ENCODE measurements at places on chromosomes 13 and 19.

- no peak for DNase-seq
These were observed 3.3 kb upstream of the ATP1A3 start for GRCh38 chr19:41997121-41997850.

DNA sequence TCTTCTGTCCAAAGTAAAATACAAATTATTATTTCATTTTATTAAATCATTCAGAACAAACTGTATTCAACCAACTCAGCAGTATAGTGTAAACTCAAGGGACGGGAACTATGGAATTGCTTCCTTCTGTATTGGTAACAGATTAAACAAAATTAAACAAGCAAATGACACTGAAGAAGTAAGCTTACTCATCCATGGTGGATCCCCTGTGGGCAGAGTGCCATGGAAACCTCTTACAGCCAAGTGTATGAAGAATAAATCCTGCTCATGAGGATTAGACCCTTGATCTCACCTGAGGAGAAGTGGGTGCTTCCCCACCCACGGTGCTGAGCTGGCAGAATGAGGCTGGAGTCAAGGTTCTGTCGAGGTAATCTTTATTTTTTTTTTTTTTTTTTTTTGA, 18.0 kb upstream of the RFXAP start:
- DNase-seq: no peak

DNA sequence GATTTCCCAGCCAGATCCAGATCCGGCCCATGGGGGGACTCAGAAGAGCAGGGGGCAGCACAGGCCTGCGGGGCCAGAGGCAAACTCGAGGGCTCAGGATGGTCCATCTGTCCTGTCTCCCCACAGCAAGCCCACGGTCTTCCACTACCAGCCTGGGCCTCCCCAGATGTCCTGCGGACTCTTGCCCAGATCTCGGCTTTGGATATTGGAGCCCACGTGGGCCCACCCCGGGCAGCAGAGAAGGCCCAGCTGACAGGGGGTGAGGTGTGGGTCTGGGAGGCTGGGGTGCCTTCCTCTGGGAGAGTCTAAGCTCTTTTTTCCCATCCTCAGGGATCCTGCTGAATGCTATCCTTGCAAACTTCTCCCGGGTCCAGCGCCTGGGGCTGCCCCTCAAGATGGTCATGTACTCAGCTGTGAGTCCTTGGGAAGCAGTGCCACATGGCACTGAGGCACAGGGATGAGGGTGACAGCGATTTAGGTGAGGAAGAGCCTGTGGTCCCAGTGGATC, 3.4 kb downstream of the ACP4 start:
- no peak for DNase-seq

GRCh38 chr19:19711306-19711933, 21.5 kb downstream of the ZNF14 start:
- DNase-seq: no peak

DNA sequence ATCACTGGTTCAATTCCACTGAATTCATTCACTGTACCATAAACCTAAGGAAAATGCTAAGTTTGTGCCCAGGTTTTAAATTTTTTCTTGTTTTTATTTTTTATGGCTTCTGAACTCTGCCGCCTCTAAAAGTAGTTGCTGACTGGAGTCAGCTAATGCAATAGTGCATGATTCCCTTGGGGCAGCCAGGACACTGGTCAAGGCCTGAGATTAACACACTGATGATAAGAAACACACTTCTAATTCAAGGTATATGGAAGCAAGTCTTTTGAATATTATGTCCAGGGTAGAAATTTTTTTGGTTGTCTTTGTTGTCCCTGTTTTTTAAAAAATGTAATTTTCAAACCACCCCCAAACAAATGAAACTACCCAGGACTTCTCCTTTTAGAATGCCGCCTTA, 72.2 kb downstream of the CDADC1 start:
- no peak for DNase-seq

DNA sequence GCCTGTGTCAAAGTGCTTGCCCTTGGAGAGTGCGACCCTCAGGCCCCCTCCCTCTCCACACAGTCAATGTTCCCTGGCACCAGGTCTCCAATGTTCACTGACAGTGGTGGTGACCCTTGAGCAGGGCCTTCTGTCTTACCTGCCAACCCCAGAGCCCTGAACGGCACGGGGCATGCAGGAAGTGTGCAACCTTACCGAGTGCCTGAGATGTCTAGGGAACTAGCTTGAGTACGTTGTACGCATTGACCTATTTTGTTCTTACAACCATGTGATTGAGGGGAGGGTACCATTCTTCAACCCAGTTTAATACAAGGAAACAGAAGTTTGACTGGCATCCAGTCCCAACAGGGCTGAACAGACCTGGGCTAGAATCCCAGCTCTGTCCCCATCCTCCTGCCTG, 13.2 kb downstream of the MAG start:
- no peak for DNase-seq

DNA sequence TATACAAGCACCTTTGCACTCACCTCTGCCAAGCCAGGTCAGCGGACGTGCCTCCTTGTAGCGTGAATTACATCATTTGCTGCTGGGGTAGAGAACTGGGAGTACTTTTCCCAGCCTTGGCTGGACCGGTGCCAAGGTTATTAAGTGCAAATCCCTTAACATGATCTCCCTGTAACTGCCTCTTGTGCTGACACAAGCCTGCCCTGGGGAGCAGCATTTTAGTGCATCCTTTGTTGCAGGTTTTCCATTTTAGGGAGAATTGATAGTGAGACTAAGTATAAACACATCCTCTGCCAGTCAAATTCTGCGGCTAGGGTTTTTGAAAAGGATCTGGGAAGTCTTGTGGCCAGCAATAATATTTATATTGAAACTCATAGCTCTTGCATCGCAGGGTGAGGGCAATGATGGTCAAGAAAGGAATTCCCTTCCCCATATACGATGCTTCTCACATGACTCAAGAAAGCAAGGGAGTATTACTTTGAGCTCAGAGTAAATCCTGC, 32.7 kb upstream of the DCLK1 start:
- DNase-seq: peak; percentile 89

- no peak for DNase-seq
These were observed 23.3 kb downstream of the WTIP start for GRCh38 chr19:34504809-34505291.

DNA sequence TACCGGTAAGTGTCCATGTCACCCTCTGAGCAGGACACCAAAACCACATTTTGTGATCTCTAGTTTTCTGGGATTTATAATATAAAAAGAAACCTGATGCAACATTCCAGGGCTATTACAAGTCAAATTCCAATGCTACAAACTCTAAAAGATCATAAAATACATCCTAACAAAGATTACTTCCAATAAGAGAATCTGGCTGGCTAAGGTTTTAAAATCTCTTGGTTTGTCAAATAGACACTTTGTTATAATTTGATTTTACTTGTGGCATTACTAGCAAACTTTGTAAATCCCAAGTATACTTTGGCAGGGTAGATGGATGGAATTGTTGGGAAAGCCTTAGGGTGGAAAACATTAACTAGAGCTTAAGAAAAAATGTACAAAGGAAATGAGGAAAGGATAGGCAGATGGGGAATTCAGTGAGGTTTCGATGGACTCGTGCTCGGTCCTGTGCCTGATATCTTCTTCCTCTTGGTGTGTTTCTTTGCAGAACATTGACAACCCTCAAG, 74.0 kb upstream of the POMP start:
- no peak for DNase-seq

DNA sequence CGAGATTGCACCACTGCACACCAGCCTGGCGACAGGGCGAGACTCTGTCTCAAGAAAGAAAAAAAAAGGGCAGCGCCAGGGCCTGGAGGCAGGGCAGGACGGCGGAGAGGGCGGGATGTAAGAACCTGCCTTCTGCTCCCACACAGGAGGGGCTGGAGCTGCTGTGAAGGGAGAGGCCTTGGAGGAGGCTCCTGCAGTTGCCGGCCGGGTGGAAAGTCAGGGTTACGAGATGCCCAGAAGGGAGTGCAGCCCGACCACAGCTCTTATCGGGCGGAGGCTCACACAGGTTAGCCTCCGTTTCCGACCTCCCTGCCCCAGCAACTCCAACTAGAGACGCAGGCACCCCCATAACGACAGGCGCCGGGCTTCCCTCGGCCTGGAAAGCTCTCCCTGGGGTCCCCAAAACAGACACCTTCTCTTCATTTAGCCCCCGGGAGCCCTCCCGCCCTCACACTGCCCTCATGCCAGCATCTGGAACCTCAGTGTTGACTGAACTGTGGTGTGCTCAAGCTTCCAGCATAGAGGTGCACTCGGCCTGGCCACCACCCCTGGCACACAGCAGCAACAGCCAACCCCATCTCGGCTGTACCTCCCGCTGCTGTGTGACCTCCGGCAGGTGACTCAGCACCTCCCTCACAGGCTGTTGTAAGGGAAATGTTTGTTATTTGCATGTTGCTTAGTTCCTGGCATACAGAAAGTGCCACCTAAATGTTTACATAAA, 1.4 kb downstream of the PLPP2 start:
- DNase-seq: no peak

DNA sequence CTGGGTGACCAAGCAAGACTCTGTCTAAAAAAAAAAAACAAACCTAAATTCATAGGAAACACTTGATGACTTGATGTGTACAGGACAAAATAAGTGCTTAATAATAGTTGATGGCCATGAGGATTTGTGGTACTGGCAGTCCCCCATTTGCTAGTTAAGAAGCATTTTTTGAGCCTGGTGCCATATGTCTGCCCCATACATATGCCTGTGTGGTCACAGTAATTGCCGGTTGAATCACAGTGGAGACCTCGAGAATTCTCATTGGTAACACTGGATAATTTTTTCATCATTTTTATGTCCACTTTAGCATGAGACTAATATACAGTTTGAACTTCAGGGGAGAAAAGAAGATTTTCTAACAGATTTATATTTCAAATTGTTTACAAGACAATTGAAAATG, 79.2 kb downstream of the LRCH1 start:
- no peak for DNase-seq

DNA sequence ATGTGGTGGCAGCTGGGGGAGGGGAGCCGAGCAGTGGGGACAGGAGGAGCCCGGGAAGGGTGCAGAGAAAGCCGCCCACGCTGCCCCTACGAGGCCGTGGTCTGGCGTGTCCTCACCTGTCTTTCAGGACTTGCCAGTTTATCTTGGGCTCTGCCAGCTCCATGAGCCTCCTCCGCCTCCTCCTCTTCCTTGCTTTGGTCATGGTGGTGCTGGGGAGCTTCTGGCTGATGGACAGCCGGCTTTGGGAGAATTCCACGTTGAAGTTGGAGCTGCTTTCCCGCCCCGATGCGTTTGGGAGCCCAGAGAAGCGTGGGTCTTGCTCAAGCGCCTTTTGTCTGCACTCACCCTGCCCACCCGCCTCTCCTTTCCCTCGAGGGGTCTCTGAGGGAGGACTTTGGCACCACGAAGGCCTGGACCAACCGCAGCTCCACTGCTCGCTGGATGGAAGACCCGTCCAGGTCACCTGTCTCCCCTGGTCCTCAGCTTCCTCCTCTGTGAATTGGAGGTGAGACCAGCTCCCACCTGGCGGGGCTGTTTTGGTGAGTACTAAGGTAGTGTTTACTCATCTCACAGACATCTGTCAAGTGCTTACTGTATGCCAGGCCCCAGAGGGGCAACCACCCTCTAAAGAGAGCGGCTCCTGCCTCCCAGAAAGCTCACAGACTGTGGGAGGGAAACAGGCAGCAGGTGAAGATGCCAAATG, 29.7 kb upstream of the MIER2 start:
- peak; percentile 11 for DNase-seq

GRCh38 chr13:110580800-110581199, 19.3 kb upstream of the RAB20 start:
- DNase-seq: no peak

DNA sequence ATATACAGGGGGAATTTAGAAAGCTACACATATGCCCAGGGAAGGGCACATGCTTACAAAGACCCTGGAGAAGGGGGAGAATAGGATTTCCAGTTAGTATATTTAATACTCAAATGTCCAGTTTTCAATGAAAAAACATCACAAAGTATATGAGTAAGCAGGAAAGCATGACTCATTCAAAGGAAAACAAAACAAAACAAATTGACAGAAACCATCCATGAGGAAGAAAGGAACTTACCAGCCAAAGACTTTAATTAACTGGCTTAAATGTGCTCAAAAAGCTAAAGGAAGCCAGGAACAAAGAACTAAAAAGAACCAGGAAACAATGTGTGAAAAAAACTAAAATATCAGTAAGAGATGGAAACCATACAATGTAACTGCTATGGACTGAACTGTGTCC, 716.2 kb upstream of the ARGLU1 start:
- no peak for DNase-seq

- DNase-seq: no peak
These were observed 148.6 kb upstream of the SOX21 start for GRCh38 chr13:94860981-94861407.

DNA sequence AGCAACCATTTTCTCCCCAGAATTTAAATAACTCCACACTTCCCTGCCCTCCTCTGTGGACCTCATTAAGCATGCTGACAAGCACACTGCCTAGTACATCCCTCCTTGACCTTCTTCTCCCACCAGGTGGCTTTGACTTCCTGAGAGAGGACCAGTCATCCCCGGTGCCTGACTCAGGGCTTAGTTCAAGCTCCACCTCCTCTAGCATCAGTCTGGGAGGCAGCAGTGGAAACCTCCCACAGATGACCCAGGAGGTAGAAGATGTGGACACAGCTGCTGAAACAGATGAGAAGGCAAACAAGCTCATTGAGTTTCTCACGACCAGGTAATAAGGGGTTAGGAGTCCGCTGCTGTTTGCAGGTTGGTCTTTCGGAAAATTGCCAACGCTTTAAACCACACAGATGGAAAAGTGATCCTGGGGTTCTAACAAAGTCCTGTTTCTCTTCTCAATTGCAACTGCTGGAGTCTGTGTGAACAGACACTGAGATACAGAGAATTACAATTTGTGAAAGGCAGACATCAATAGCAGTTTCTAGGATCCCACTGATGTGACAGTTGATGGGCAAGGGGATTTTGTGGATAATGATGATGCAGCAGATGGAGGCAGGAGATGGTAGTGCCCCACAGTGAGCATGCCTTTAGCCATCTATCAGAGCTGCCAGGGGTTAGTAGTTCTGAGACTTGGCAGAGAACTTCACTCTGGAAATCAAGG, 86.7 kb downstream of the ZAR1L start:
- peak; percentile 18 for DNase-seq

DNA sequence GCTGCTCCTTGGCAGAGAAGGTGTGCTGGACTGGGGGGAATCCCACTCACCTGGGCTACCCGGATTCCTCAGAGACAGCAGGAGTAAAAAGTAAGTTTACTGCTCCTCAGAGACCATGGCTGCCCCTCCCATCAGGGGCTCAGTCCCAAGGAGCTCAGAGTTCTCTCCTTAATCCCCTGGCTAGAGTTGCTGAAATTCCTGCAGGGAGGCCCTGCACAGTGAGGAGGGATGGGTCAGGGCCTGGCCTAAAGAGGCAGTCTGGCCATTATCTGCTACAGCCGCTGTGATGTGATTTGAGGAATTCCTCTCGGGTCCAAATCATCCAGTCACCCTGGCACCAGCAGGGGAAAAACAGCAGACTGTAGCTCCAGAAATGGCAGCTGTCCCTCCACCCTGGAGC, 502.5 kb downstream of the PCDH17 start:
- DNase-seq: no peak

DNA sequence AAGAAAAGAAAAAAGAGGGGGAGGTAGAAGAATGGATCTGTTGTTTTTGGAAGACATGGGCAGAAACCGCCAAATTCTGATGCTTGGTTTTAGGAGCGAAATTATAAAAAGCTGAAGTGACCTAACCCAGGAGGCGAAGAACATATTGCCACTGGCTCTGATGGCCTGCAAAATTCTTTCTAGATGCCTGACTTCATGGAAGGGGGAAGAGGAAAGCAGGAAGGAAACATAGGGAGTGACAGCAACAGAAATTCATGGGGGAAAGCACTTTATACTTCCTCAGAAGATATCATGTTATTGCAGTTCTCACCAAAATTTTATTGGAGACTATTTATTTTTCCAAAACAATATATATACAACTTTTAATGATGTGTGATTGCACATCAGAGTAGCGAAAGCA, 213.5 kb downstream of the DLEU7 start:
- DNase-seq: no peak

- peak; percentile 1 for DNase-seq
These were observed 246.1 kb downstream of the KCNRG start for GRCh38 chr13:50261130-50261901.
